ENCODE measurements at places on chromosomes 2 and 18.

DNA sequence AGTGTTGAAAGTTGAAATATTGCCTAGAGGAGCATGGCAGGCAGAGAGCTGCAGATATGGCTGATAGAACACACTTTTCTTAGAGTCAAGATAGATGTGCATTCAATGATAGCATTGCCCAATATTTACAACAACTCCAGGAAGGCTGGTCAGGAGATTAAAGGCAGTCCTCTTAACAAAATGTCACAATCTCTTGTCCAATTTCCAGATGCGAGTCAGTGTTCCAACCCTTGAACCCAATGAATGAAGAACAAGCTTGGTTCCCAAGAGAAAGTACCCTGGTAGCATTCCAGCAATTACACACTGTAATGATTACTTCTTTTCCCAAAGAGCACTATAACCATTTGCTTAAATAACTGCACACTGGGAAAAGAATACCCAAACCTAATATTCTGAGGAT is 839.4 kb upstream of the VRK2 start:
- no peak for DNase-seq

DNA sequence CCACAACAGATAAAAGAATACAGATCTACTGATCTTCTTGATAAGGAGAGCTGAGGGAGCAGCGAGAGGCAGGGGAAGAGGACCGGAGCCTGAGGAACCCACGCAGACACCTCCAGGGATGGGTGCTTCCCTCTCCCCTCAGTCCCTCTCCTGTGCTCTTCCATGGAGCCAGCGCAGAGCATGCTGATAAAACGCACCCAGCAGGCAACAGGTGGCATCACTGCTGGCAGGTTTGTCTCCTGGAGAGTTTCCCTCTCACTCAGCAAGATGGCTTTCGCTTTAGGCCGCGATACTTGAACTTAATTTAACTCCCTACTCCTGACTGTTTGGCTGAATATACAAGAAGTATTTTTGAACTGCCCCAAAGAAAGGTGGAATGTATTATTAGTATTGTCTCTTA is 163.0 kb upstream of the REV1 start:
- DNase-seq, result no peak

GRCh38 chr2:133193544-133194361 is 374.5 kb downstream of the NCKAP5 start:
- DNase-seq, result no peak

GRCh38 chr2:53104263-53104662 is 663.3 kb upstream of the CHAC2 start:
- DNase-seq, result no peak

Data from suppressor macrophage treated with lipopolysaccharide for 4 hours (primary cell).